ENCODE measurements at places on chromosomes 7 and 10.
A peak's percentile ranks its signal among the peaks of the same experiment; 100 is the strongest.

DNA sequence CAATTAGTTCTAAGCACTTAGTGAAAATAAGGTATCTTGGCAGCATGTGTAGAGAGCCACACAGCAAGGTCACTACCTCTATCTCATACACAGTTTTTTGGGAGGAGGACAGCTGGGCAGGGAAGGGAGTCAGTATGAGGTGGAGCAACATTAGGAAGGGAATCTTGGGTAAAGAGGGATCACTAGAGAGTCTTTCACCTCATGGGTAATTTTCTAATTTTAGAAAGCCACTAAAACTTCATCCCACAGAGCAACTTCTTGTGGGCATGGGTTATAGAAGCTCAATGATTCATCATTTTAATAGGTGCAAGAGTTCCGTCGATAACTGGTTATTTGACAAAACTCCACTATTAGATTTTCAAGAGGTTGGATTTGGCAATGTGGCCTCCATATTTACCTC is 2.5 kb downstream of the NRAP start:
- DNase-seq: no peak

GRCh38 chr10:76935941-76936613 is 701.5 kb downstream of the KCNMA1 start:
- no peak for DNase-seq

GRCh38 chr10:30432622-30433305 is 1.2 kb upstream of the MAP3K8 start:
- DNase-seq: no peak

DNA sequence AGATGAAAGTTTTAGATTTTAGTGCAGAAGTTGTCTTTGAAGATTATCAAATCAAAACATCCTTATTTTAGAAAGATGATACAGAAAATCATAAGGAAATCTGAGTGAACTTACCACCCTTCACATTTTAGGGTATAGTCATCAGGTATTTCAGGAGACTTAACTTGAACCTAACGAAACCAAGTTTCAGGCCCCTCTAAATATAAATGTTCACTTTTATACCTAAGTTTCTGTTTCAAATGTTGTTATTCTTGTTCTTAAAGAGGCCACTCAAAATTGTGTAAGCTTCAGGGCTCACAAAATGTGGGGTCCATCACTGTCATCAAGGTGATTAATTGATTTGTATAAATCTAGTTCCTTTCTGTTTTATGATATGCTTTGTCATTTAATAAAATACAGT is 216.2 kb downstream of the KIAA1217 start:
- no peak for DNase-seq

GRCh38 chr10:92640107-92640506 is 47.2 kb downstream of the KIF11 start:
- no peak for DNase-seq

GRCh38 chr7:129123510-129123857 is 21.0 kb upstream of the TSPAN33 start:
- no peak for DNase-seq

- DNase-seq: no peak
These were observed 108.7 kb downstream of the MKLN1 start for GRCh38 chr7:131436384-131436783.

- DNase-seq: no peak
These were observed 74.6 kb downstream of the WDFY4 start for GRCh38 chr10:48759113-48759901.

GRCh38 chr7:29808075-29808801 is 1.9 kb downstream of the WIPF3 start:
- DNase-seq: peak; percentile 24

DNA sequence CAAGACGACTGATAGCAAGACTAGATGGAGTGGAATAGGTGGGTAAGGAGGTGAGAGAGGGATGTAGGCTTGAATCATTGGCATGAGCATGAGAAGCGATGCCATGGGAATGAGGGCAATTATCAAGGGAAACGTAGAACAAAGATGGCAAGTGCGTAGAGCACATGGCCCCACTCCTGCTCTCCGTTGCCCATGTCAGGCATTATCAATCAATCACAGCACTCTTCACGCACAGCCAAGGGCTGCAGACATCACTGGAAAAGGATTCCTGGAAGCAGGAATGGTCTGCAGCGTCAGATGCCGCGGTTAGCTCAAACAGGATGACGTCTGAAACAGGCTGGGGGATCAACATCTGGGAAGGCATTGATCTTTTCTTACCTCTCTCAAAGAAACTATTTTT is 25.6 kb upstream of the GALNTL5 start:
- DNase-seq: no peak

- no peak for DNase-seq
These were observed 3.0 kb downstream of the DDIT4 start for GRCh38 chr10:72276421-72277339.

DNA sequence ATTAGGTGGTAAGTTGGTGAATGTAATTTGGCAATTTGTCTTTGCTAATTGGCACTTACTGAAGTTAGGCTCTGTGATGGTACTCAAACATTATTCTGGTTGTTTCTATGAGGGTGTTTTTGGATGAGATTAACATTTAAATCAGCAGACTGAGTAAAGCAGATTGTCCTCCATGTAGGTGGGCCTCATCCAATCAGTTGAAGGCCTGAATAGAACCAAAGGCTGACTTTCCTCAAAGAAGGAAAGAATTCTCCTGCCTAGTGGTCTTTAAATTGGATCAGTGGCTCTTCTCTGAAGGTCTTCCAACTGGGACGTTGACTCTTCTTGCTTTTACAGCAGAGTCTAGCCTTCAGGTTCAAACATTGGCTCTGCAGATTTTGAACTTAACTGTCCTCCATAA is 278.3 kb downstream of the KIF20B start:
- DNase-seq: no peak

- DNase-seq: no peak
These were observed 262.2 kb downstream of the FZD1 start for GRCh38 chr7:91526404-91526803.

DNA sequence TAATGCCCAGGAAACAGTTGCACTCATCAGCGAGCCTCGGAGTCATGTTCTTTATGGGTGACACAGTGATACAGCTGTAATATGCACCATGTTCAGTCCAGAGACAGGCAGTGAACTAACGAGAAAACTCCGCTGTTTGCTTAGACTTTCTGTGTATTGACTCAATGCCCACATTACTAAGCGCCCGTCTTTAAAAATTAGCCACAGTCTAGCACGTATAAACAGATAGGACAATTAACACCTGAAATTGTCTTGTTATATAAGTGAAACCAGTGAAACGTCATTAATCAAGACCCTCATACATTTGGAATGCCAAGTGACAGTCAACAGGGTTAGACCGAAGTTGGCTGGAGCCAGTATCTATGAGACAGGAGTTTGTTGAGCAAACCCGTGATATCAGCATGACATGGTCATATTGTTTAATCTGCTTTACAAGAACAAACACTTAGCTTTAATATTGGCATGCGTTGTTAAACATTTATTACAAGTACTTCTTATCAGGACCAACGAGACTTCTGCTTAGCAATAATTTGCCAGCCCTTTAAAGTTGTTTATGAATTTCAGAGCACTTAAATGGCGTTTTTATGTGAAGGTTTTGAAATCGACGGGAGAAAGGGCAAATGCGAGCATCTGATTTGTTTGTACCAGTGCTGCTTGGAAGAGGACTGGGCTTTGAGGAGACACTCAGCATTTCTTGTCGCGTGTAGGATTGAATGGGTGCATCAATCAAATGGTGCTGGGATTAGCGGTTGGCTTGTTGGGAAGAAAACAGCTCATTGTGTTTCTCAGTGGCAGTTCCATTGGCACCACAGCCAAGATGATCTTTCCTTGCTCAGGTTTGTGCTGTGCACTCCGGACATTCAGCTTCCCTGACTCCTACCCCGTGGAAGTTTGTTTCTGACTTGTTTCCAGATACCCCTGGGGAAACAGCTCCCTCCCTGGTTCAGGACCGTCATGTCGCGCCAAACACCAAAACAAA is 56.3 kb downstream of the CAMK1D start:
- DNase-seq: no peak

- DNase-seq: peak; percentile 14
These were observed 163.9 kb downstream of the CACNB2 start for GRCh38 chr10:18303851-18304801.

- DNase-seq: no peak
These were observed 271.9 kb upstream of the DGKB start for GRCh38 chr7:15174485-15174884.

GRCh38 chr7:31646942-31647341 is 40.1 kb upstream of the PPP1R17 start:
- DNase-seq: no peak

DNA sequence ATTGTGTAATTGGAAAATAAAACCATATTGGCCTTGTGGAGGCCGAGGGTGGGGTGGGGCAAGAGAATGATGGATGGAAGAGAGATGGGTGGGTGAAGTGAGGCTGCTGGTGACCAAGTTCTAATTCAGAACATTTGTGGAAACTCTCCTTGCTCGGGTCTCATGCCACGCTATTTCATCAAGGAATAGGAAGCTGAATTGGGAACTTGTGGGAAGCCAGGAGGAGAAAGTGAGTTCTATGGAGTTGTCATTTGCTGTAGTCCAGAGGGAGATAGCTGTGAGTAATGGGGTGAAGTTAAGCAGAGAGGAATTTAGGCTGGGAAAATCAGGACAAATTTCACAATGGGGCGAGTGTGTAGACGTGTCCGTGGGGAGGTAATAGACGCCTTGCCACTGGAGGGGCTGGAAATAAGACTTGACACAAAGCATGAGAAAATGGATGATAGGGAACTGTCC is 339.2 kb downstream of the LRMDA start:
- DNase-seq: no peak
